Diencephalon (tissue), 1 donor: ENCODE measurements at places on chromosomes 6 and 20. TPM values are rescaled to one million over a fixed set of nuclear protein-coding genes. Genes with fewer than 3 reads are reported as not detected.

Gene ARMH2
- not detected for total RNA-seq

Gene OTOR
- not detected for total RNA-seq

Gene SPATS1
- 1.2 TPM for total RNA-seq

Gene TNFAIP3
- 1.6 TPM for total RNA-seq

Gene FAM209B
- not detected for total RNA-seq

Gene XPO5
- total RNA-seq: 52.4 TPM

Gene KCNK17
- 0.69 TPM for total RNA-seq

Gene SLC35F1
- total RNA-seq: 121 TPM

Gene IL17F
- not detected for total RNA-seq

Gene TFB1M
- 20.8 TPM for total RNA-seq

Gene LIN28B
- total RNA-seq: 4.2 TPM

Gene TRDN
- 0.92 TPM for total RNA-seq

Gene CDH4
- 21.9 TPM for total RNA-seq

Gene PERP
- 1.2 TPM for total RNA-seq

Gene MYT1
- 11.3 TPM for total RNA-seq

Gene C20orf144
- total RNA-seq: not detected

Gene WFDC2
- total RNA-seq: 9.0 TPM

Gene CST5
- total RNA-seq: not detected

Gene SLC22A7
- 0.23 TPM for total RNA-seq

Gene CNKSR3
- 4.2 TPM for total RNA-seq

Gene MRAP2
- total RNA-seq: 30.4 TPM

Gene UBE2C
- total RNA-seq: 7.6 TPM

Gene DPPA5
- not detected for total RNA-seq

Gene PDYN
- total RNA-seq: 35.5 TPM

Gene RGS19
- total RNA-seq: 12.9 TPM

Gene PLCB4
- total RNA-seq: 41.1 TPM

Gene MCM3
- 20.3 TPM for total RNA-seq

Gene ADTRP
- total RNA-seq: 0.69 TPM

Gene MYO6
- total RNA-seq: 20.5 TPM

Gene SPTLC3
- 3.5 TPM for total RNA-seq

Gene FAM184A
- 40.8 TPM for total RNA-seq

Gene EDN3
- total RNA-seq: 2.3 TPM

Gene HLA-C
- total RNA-seq: 40.4 TPM

Gene PPP1R16B
- total RNA-seq: 19.6 TPM

Gene ZNF311
- total RNA-seq: 5.8 TPM

Gene TREML2
- total RNA-seq: not detected

Gene COL20A1
- total RNA-seq: 3.7 TPM

Gene EPHA7
- total RNA-seq: 87.4 TPM

Gene SMLR1
- total RNA-seq: not detected

Gene TGM2
- total RNA-seq: 3.5 TPM

Gene ADIG
- not detected for total RNA-seq

Gene GPX5
- not detected for total RNA-seq

Gene SNX9
- 15.5 TPM for total RNA-seq

Gene RIPOR2
- total RNA-seq: 33.4 TPM

Gene SLC32A1
- 34.4 TPM for total RNA-seq

Gene ZC2HC1B
- not detected for total RNA-seq

Gene MROH8
- total RNA-seq: 9.9 TPM

Gene ZBP1
- total RNA-seq: not detected

Gene RNF182
- 33.0 TPM for total RNA-seq

Gene RIPPLY2
- total RNA-seq: 7.8 TPM

Gene PTCHD4
- total RNA-seq: 20.3 TPM

Gene MGME1
- total RNA-seq: 10.1 TPM

Gene SRSF12
- total RNA-seq: 45.0 TPM

Gene GSTA2
- not detected for total RNA-seq

Gene SESN1
- total RNA-seq: 34.8 TPM
